ENCODE measurements at places on chromosomes 7 and 10.

DNA sequence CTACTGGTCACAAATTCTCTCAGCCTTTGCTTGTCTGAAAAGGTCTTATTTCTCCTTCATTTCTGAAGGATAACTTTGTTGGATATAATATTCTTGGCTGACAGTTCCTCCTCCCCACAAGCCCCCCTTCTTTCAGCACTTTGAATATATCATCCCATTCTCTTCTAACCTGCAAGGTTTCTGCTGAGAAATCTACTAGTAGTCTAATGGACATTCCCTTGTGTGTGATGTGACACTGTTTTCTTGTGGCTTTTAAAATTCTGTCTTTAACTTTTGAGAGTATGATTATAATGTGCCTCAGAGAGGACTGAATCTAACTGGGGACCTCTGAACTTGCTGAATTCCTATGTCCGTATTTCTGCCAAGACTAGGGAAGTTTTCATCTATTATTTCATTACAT is 104.3 kb downstream of the RSU1 start:
- DNase-seq: no peak

DNA sequence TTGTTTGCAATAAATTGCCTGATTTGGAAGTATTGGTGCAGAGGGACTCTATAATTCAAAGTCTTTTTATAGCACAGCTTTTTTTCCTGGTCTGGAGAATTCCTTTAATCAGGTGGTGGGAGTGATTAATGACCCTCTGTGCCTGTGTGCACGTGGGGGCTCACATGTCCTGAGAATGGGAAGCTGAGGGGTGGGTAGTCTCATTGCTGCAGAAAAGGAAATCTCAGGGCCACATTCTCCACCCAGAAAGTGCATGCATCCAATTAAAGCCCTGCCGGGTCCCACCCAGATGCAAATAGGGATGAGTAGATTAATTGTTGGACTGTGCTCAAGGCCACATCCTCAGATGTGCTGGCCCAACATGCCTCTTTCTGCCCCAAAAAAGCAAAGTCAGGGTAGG is 324.7 kb downstream of the CXCL12 start:
- no peak for DNase-seq

DNA sequence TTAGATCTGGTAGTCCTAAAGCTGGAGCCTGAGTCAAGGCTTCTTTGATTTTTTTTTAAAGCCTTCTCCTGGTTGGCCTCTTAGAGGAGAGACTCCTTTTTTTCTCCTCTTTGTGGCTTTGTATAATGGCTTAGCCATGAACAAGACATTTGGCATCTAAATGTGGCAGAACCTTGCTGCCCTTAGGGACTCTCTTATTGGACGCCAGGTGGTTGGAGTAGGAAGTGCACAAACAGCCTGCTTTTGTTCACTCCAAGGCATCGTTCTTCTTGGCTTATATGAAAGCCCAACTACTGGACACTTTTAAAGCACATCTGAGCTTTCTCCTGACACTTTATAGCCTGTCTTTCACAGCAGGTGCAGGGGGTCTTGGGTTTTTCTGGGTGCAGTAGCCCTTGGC is 25.0 kb downstream of the ZPBP start:
- DNase-seq: peak; percentile 10

DNA sequence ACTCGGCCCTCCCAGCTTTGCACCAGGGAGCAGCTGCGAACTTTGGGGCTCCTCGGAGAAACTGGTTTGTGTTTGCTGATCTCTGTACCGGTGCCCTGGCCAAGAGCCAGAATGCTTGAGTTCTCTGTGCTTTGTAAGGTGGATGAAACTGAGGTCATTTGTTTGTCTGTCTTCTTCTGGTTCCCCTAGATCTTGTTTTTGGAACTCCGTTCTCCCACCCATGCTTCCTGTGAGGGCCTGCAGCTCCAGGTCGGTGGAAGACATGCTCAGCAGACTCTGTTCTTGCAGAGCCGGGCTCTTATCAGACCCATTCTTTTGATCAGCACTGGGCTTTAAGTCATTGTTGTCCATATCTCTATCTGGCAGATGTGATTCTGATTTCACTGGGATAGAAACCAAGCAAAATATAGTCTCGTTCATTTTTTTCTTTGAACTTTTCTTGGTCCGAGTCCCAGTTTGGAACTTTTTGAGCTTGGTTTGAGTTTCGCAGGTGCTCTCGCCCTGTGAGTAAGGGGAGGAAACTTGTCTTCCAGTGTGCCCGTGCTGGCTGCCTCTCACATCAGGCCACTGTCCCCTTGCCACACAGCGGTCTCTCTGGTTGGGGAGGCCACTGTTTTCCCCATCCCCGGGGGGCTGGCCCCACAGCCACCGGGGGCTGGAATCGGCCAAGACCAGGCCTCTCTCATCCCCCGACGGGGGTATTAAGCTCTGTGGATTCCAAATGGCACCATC is 31.2 kb downstream of the JCAD start:
- no peak for DNase-seq

GRCh38 chr10:69721690-69722310 is 79.9 kb upstream of the COL13A1 start:
- no peak for DNase-seq

DNA sequence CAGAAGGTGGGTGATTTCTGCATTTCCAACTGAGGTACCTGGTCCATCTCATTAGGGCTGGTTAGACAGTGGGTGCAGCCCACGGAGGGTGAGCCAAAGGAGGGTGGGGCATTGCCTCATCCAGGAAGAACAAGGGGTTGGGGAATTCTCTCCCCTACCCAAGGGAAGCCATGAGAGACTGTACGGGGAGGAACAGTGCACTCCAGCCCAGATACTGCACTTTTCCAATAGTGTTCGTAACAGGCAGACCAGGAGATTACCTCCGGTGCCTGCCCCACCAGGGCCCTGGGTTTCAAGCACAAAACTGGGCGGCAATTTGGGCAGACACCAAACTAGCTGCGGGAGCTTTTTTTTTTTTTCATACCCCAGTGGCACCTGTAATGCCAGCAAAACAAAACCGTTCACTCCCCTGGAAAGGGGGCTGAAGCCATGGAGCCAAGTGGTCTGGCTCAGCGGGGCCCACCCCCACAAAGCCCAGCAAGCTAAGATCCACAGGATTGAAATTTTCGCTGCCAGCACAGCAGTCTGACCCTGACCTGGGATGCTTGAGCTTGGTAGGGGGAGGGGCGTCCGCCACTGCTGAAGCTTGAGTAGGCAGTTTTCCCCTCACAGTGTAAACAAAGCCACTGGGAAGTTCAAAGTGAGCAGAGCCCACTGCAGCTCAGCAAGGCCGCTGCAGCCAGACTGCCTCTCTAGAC is 31.2 kb downstream of the ARMC10 start:
- no peak for DNase-seq

DNA sequence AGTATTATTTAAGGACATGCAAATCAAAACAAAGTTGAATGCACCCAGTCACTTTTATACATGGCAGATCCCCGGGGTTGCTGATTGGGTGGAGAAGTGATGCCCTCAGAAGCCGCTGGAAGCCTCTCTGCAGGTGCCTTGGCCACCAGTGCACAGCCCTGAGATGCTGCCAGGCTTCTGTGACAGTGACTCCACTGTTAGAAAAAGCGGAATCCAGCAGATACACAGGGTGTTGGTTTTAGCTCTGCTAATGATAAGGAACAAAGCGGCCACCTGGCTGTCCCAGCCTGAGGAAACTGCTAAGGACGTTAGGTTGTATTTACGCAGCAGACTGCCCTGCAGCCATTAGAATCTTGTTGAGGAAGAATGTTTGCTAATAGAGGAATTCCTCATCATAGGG is 47.5 kb downstream of the JAKMIP3 start:
- DNase-seq: no peak

- no peak for DNase-seq
These were observed 354.9 kb downstream of the BMPER start for GRCh38 chr7:34260279-34260678.

DNA sequence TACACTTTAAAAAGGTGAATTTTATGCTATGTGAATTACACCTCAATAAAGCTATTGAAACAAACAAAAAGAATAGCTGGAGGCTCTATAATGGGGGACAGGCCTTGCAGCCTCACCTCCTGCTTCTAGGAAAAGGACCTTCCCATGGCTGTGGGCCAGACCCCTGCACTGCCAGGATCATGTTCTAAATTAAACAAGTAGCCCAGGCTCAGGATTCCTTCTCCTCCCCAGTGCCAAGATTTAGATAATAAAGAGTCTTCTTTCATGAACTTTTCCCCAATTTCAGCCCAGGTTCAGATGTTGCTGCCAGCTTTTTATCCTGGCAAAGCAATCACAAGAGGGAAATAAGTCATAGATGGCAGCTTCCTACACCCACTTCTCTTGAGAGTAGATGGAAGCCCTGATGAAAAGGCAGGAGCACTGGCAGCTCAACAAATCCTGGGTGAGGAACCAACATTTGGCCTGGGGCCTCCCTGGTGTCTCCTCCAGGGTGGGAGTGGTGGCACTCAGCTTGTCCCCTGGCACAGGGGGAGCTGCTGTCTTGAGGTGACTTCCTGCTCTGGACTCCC is 22.2 kb upstream of the CAMK2B start:
- no peak for DNase-seq

DNA sequence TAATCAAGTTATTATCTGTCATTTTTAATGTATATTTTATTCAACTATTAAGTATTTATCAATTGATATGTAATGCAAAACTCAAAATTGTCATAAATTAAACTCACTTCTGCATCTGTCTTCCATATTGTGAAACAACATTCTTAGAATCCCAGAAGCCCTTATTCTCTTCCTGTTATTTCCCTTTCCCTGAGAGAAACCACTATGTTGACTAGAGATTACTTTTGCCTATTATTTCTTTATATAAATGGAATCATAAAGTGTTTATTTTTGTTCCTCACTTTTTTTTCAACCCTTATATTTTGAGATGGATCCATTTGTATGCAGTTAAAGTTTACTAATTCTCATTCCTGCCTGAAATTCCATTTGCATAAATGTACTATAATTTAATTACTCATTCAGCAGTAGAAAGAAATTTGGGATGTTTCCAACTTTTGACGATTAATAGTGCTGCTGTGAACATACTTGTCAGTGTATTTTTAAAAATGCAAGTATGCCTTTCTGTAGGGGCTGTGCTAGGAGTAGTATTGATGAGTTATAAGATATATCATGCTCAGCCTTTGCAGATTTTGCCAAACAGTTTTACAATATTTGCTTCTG is 211.2 kb downstream of the SEMA3D start:
- no peak for DNase-seq

DNA sequence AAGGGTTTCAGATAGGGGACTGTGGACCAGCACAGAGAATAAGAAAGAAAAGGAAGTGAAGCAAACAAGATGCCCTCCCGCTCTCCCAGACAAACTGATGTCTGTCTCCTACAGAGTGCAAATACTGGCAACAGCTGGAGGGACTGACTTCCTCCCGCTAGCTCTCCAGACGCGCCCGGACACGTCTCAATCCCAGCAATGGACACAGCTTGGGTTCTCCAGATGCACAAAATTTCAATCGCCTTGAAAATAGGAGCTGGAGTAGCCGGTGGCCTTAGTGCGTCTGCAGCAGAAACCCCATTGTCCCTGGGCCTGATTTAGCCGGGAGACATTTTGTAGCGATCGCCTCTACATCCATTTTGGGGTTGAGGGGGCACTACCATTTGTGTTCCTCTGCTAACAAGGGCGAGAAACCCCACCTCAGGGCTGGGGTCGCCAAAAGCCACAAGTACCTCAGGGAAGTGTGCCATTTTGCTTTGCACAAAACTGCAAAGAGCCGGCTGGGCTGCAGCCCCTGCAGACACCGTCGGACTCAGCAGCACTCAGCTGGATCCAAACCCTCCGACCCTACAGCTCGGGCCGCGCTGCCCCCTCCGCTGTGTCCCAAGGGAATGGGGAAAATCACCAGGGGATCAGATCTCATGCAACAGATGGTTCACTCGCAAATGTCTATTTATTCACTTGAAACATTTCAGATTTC is 5.9 kb downstream of the CPA2 start:
- peak; percentile 45 for DNase-seq

DNA sequence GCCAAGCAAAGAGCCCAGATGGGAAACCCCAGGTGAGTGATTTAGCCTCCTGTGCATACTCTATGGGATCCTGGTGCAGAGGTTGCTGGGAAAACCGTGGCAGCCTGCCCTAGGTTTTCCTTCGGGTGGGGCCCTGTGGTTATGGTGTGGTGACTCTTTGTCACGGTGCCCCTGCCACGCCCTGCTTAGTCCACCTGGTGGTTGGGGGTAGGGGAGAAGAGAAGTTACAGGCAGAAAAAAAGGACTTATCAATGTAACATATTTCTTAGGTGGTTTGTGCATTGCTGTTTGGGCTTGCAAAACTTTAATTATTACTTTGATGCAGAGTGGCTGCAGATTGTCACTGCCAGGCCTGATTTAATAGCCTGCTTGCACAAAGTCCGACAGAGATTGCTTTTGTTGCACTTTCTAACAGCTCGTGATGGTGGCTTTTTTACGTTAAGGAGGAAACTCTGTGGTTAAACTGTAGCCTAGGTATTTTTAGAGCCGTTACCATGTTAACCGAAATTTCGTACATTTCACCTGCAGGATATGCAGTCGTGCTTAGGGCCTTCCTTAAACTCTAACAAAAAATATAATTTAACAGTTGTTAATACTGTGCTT is 197.4 kb downstream of the RNLS start:
- DNase-seq: no peak

GRCh38 chr10:72171175-72171630 is 44.6 kb upstream of the ANAPC16 start:
- DNase-seq: no peak

GRCh38 chr7:11935905-11936304 is 103.9 kb upstream of the THSD7A start:
- DNase-seq: no peak

DNA sequence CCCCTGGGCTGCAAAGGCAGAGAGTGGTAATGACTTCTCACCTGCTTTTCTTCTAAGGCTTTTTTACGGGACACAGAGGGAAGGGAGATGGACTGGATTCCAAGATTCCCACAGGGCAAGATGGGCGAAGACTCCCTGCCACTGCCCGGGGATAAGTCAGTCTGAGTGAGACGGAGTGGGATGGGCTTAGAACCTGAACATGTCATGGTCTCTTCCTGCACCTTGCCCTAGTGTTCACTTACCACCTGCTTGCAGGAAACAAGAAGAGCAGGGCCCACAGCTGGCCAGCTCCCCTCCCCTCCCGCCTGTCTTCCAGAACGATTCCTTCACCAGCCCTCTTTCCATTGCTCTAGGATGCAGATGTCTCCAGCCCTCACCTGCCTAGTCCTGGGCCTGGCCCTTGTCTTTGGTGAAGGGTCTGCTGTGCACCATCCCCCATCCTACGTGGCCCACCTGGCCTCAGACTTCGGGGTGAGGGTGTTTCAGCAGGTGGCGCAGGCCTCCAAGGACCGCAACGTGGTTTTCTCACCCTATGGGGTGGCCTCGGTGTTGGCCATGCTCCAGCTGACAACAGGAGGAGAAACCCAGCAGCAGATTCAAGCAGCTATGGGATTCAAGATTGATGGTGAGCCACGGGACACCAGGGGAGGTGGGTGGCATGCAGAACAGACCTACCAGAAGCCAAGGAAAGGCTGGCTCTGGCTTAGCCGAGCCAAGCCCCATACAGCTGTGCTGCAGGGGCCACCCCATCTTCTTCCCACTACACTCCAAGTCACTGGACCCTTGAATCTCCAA is 1.3 kb downstream of the SERPINE1 start:
- no peak for DNase-seq

GRCh38 chr7:7696458-7697119 is 21.8 kb downstream of the RPA3 start:
- DNase-seq: no peak

GRCh38 chr7:18974803-18975202 is 142.6 kb downstream of the TWIST1 start:
- no peak for DNase-seq
